ENCODE measurements at places on chromosomes 6 and 20.
A peak's percentile ranks its signal among the peaks of the same experiment; 100 is the strongest.

- no peak for DNase-seq
Observed at GRCh38 chr6:5159162-5159561, 74.0 kb downstream of the PPP1R3G start.

GRCh38 chr6:134352786-134353480 lies 35.0 kb upstream of the SGK1 start:
- peak; percentile 28 for DNase-seq

DNA sequence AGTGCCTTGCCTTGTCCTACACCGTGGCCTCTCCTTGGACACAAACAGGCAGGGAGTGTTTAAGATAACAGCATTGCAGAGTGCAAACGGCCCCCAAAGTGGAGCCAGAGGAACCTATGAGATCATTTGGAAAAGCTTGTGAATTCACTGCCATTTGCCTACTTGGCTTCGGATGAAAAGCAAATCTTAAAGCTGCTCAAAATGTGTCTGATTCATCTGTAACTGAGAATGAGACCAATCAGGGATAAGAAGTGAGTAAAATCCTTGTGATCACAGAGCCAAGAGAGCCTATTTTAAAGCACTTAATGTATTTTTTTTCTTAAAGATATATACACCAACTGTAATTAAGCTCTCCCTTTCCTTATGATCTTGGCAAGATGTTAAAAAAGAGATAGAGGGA lies 65.7 kb upstream of the BACH2 start:
- DNase-seq: no peak

DNA sequence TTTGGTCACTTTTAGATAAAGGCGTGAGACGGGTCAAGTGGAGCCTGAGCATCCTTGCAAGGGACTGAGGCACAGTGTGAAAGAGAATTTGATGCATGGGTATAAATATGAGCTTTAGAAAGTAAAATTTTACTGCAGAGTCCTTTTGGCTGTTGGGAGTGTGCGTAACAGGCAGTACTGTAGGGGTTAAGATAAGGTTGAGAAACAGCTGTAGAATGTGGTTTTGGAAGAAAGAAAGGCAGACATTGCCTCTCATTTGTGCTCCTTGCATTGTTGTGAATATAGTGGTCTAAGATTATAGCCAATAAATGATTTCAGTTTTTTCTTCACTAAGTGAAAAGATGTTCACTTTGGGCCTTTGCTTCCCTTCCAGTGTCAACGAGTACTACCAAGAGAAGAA lies 73.0 kb downstream of the RREB1 start:
- no peak for DNase-seq

- no peak for DNase-seq
Observed at GRCh38 chr20:36210436-36211021, 25.7 kb upstream of the AAR2 start.

- DNase-seq: no peak
Observed at GRCh38 chr6:113820761-113821160, 36.4 kb upstream of the MARCKS start.

DNA sequence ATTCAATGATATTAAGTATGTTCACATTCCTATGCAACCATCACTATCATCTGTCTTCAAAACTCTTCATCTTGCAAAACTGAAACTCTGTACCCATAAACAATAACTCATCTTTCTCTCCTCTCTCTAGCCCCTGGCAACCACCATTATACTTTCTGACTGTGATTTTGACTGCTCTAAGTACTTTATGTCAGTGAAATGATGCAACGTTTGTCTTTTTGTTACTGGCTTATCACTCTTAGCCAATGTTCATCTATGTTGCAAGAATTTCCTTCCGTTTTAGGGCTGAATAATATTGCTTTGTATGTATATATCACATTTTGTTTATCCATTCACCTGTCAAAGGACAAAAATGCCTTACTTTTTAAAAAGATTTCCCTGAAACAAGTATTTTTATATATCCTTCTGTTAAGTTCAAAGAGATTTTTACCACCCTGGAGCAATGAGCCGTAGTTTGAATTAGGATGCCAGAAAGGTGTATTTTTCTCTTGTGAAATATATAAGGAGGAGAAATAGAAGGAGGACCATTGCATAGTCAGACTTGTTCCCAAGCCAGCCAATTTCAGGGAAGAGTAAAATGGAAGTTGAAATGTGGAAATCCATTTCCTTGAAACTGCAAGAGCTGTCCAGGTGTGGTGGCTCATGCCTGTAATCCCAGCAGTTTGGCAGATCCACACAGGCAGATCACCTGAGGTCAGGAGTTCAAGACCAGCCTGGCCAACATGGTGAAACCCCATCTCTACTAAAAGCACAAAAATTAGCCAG lies 4.0 kb upstream of the CGAS start:
- no peak for DNase-seq

- peak; percentile 57 for DNase-seq
Observed at GRCh38 chr6:109454496-109455436, 806 bp downstream of the MICAL1 start.

DNA sequence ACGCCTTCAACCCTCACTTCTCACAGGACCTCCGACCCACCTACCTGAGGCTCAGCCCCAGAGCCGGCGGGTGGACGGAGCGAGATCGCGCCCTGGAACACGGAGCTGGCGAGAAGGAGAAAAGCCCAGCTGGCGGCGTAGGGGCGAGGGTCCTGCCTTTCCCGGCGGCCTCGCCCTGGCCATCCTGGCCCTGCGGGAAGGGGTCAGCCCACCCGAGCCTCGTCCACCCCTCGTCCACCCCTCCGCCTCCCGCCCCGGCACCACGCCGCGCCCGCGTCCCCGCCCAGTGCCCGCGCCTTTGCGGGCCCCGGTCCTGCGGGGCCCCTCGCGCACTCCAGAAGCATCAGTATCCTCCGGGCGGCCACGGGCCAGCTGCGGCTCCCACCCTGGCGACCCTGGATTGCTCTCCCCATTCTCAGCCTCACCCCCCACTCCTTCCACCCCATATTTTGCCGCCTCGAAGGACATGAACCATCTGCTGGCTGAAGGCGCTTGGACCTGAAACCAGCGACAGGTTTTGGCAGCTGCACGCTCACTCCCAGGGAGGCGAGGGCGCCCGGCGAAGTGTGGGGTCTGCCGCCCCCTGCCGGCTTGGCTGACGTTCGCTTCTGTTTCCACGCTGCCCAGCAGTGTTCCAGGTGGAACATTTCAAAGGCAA lies 65.1 kb downstream of the PLG start:
- peak; percentile 41 for DNase-seq

GRCh38 chr6:1766654-1767053 lies 156.9 kb downstream of the FOXC1 start:
- DNase-seq: no peak

- DNase-seq: no peak
Observed at GRCh38 chr20:6769903-6770785, 2.7 kb downstream of the BMP2 start.

DNA sequence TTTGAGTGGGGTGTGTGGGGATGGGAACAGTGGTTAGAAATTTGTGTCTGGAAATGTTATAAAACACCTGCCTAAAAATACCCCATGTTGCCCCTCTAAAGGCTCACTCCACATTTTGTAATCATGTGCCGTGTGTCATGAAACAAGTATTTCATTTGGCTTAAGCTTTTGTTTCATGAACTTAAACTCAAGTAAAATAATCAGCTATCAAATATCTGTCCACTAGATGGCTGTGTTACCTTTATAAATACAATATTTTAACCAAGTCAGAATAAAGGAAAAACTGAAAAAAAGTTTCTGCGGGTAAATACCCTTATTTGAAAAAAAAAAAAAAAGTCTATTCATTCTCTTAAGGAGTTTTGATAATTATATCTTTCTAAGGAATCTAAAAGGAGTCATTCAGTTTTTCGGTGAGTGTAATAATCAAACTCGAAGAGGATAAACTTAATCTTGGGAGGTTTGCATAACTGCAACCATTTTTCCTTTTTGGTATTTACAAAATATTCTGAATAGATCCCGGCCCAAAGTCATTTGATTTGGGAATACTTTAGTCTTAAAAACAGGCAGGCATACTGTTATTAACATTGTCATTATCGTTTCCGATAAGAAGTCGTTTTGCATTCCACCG lies 29.9 kb upstream of the MTRF1L start:
- no peak for DNase-seq

DNA sequence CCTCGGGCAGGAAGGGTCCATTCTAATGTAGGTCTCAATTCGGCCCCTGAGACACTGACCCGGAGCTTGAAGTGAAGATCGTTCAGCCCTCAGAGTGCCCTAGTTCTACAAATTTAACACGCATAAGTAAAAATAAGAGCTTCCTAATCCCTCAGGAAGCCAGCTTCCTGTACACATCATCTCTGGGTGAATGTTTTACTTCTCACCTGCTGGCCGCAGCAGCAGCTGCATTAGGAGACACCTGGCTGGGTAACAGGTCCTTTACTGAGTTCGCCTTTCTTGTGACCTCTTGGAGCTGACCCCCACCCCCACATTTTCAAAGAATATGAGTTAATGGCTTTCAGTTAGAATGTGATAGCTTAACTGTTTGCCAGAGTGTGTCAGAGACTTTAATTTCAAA lies 165.0 kb downstream of the SMOC2 start:
- no peak for DNase-seq

- peak; percentile 40 for DNase-seq
Observed at GRCh38 chr6:96907498-96907897, 9.8 kb upstream of the NDUFAF4 start.

- DNase-seq: no peak
Observed at GRCh38 chr20:57650266-57650665, 30.0 kb upstream of the ZBP1 start.

- peak; percentile 99 for DNase-seq
Observed at GRCh38 chr20:31723319-31724078, 831 bp upstream of the BCL2L1 start.

DNA sequence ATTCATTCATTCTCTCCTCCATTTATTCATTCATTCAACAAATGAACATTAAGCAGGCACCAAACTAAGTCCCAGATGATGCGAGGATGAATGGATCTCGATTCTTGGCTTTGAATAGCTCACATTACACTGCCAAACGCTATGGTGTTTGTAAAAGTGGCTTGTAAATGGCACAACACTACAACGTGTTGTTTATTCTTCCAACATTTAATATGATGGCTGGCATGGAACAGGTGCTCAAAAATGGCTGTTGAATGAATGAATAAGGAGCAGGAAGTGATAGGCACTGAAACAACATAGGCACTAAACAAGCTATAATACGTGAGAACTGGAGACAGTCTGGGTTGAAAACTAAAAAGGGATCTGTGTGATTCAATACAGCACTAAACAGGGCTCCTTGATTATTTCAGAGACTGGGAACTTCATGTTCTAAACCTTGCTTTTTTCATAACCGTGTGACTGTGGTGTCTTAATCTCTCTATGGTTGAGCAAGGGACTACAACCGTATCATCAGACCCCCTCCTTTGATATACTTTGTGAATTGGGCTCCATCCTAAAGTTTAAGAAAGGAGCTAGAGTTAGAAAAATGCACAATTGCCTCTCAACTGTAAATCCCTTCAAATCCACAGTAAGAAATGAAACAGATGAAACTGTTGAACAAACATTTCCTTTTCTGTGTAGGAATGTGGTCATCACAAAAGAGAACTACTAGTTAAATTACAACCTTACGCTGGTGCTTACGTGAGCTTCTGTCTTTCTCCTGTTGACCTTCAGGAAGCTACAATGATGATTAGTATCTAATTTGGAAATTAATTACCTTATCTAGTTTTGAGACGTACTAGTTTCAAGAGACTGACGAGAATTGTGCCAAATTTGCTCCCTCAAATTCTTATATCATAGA lies 16.9 kb upstream of the SLC16A10 start:
- no peak for DNase-seq

DNA sequence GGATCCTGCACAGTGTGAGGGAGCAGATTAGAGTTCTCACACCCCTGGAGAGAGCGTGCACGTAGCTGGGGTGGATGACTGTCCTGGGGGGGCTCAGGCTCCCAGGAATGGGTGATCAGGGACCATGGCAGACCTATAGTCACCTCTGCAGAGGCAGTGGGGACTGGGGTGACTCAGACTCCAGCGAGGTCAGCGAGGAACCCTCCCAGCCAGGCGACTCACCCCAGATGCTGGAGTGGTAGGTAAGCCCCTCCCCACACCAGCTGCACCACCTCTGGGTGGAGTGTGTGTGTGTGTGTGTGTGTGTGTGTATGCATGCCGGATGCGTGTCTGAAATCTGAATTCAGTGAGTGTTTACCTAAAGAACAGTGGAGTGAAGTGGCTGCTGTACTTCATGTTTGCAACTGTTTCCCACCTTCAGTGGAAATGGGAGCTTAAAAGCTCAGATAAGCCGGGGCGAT lies 17.4 kb upstream of the GTSF1L start:
- peak; percentile 59 for DNase-seq

GRCh38 chr20:40960521-40960956 lies 68.1 kb upstream of the TOP1 start:
- DNase-seq: no peak

- peak; percentile 68 for DNase-seq
Observed at GRCh38 chr6:31366693-31367470, 9.9 kb upstream of the HLA-B start.

DNA sequence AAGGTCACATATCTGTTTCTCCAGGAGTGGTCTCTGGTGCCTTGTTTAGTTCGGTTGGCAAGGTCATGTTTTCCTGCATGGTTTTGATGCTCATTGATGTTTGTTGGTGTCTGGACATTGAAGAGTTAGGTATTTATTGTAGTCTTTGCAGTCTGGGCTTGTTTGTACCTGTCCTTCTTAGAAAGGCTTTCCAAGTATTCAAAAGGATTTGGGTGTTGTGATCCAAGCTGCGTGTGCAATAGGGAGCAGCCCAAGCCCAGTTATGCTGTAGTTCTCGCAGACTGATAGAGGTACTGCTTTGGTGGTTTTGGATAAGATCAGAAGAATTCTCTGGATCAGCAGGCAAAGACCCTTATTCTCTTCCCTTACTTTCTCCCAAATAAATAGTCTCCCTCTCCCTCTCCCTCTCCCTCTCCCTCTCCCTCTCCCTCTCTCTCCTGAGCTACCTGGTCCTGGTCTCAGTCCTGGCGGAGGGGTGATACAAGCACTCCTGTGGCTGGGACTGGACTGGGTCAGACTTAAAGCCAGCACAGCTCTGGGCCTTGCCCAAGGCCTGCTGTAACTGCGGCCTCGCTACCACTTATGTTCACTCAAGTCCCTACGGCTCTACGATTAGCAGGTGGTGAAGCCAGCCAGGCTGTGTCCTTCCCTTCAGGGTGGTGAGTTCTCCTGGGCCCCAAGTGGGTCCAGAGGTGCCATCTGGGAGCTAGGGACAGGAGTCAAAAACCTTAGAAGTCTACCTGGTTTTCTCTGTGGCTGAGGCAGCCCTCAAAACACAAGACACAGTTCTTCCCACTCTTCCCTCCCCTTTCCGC lies 27.3 kb upstream of the GRM4 start:
- no peak for DNase-seq

GRCh38 chr6:166929542-166930189 lies 26.7 kb downstream of the RNASET2 start:
- no peak for DNase-seq

GRCh38 chr6:91045161-91045560 lies 458.3 kb upstream of the MAP3K7 start:
- DNase-seq: no peak

- no peak for DNase-seq
Observed at GRCh38 chr6:49787176-49787575, at the start of gene PGK2. Gene PGK2, minus strand, starts transcription at chr6:49787285. Its CDS starts 98 bp downstream, at chr6:49787187.

Data from stimulated activated CD8-positive, alpha-beta memory T cell treated with anti-CD3 and anti-CD28 coated beads, Interleukin-15, amount 100 ng/mL, for 48 hours (primary cell).